ENCODE measurements at places on chromosomes 11 and 22.

DNA sequence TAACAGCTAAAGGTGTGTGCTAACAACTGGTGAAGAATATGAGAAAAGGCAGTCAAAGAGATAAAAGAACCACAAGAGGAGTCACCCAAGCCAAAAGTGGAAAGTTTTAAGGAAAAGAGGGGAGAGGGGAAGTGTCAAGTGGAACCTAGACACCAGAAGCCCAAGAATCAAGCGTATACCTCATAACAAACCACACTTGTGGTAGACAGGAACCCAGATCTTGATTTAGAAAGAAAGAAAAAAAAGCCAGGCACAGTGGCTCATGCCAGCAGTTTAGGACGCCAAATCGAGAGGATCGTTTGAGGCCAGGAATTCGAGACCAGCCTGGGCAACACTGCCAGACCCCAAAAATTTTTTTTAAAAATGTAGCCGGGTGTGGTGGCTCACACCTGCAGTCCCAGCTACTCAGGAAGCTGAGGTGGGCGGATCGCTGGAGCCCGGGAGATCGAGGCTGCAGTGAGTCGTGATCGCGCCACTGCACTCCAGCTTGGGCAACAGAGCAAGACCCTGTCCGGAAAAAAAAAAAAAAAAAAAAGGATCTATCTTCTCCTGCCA, 877 bp downstream of the SLC25A17 start:
- peak; percentile 3 for DNase-seq

DNA sequence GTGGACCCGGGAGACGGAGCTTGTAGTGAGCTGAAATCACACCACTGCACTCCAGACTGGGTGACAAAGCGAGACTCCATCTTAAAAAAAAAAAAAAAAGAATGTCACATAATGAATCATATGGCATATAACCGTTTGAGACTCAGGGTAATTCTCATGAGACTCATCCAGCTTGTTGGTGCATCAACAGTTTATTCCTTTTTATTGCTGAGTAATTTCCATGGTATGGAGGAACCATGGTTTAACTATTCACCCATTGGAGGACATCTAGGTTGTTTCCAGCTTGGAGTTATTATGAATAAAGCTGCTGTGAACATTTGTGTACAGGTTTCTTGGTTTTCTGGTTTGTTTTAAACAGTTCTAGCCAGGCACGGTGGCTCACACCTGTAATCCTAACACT, 25.3 kb downstream of the PPARA start:
- no peak for DNase-seq

DNA sequence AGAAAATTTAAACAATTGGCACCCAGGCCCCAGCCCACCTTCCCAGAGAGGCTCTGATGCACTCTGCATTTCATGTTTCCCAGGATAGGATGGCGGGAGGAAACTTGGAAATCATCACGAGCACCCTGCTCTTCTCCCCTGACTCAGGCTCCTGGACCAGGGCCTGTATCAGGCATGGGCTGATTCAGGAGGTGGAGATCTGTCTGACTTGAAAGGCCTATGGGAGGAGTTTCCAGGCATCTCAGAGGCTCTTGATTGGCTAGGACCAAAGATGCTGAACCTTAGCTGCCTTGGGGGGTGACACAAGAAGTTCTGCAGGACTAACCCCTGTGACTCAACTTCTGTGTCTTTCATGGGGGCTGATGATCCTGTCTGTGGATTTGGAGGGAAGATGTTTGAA, 106.2 kb downstream of the PKNOX2 start:
- no peak for DNase-seq

DNA sequence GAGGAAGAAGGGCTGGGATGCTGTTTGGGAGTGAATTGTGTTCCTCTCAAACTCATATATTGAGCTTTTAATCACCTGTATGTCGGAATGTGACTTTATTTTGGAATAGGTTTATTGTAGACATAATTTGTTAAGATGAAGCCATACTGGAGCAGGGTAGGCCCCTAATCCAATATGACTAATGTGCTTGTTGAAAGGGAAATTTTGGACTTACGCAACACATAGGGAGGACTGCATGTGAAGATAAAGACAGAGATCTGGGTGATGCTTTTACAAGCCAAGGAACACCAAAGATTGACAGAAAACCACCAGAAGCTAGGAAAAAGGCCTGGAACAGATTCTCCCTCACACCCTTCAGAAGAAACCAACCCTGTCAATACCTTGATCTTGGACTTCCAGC, 43.2 kb upstream of the OVCH2 start:
- DNase-seq = no peak

GRCh38 chr11:26247340-26247739, 84.6 kb upstream of the ANO3 start:
- no peak for DNase-seq

- no peak for DNase-seq
Measured at GRCh38 chr11:95335989-95336388, 105.0 kb upstream of the SESN3 start.

DNA sequence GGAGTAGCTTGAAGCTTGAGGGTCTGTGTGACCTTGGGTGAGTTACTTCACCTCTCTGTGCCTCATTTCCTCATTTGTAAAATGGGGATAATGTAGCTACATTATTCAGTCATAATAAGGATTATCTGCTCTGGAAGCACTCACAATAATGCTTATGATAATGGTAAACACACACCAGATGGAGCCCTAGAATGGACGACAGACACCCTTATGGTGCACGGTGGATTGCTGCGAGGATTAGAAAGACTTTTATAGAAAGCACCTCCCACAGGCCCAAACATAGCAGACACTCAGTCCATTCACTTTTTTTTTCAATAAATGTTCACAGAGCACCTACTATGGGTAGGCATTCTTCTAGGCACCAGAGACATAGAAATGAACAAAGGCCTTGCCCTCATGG, 53.8 kb downstream of the LARGE1 start:
- DNase-seq = no peak

DNA sequence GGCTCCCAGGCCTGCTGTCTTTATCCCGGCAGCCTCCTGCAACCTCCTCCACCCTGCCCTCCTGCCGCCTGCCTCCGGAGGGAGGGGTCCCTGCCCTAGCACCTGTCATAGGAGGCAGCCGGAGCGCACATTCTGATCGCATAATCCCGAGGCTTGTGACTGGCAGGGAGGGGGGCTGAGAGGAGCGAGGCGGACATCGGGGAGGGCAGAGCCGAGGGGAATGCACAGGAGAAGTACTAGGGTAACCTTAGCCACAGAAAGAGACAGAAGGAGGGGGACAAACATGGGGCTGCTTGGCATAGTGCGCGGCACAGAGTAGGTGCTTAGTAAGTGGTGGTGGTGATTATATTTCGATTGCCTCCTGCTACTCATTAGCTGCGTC, 9.2 kb upstream of the ALX4 start:
- DNase-seq = no peak

GRCh38 chr11:119982517-119983239, 155.2 kb downstream of the TRIM29 start:
- DNase-seq = no peak

- DNase-seq = no peak
Measured at GRCh38 chr11:33248416-33248971, 8.7 kb upstream of the HIPK3 start.

DNA sequence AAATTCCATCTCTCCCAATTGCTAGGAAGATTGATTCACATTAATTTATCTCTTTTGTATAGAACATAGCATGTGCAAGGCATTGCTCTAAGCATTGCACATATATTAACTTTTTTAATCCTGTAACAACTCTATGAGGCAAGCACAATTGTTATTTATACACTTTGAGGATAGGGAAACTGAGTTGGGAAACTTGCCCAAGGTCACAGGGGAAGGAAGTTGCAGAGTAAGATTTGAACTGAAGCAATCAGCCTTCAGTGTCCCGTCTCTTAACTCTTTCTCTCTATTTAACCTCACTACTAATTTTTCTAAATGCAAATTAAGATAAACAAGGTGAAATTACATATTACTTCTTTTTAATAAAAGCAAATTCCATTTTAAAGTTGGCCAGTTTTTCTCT, 22.2 kb downstream of the OR56B4 start:
- DNase-seq = no peak

- no peak for DNase-seq
Measured at GRCh38 chr11:35812828-35813227, 131.0 kb upstream of the LDLRAD3 start.

DNA sequence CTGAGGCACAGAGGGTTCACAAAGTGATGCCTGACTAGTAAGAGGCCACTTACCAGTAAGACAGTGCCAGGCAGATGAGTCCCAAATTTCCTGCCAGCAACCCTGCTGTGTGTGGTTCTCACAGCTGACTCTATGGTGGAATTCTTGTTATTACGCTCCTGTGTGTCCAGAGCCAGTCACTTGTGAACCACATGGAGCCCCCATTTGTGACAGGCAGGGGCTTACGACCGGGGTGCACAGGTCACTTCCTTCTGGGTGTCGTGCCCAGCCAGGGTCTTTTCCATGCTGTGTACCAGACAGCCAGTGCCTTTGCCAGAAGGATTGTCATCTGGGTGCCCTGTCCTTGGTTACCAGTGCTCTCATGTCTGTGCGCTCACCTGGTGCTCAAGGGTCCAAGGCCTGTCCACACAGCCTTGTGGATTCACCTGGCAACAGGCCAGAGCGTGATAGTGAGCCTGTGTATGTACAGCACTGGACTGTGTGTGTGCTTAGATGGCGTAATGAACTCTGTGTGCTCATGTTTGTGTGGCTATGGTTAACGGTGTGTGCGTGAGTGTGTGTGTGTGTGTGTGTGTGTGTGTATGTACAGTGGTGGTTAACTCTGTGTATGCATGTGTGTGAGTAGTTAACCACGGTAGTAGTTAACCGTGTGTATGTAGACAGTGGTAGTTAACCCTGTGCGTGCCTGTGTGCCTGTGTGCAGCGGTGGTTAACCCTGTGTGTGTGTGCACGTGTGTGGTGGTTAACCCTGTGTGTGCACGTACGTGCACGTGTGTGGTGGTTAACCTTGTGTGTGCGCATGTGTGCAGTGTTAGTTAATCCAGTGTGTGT, 18.6 kb downstream of the GRAMD4 start:
- no peak for DNase-seq

GRCh38 chr11:110757066-110757465, 44.8 kb upstream of the ARHGAP20 start:
- DNase-seq = no peak

DNA sequence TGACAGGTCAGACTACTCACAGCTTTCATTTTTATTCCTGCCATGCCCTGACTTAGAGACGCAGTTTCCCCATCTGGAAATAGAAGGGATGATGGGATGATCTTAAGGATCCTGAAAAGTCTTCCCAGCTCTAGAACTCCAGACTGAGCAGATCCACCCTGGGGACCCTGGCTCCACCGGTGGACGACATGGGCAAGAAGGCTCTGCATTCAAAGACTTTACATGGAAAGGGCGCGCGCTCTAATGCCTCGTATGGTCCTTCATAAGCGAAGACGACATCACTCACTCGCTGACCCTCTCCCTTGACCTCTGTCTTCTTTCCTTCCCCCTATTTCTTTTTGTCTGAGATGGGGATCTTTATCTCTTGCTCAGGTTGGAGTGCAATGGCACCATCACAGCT, 24.4 kb upstream of the PHF21B start:
- no peak for DNase-seq

GRCh38 chr11:78926633-78927338, 352.1 kb upstream of the NARS2 start:
- no peak for DNase-seq

GRCh38 chr11:116928102-116928777, 90.8 kb upstream of the APOA1 start:
- no peak for DNase-seq
